ENCODE measurements at places on chromosomes 1 and 21. TPM values are rescaled to one million over a fixed set of nuclear protein-coding genes. Genes with fewer than 3 reads are reported as not detected.
A peak's percentile ranks its signal among the peaks of the same experiment; 100 is the strongest.

The IVL gene
- total RNA-seq: 0.33 TPM

The ECE1 gene
- total RNA-seq: 40.0 TPM

DNA sequence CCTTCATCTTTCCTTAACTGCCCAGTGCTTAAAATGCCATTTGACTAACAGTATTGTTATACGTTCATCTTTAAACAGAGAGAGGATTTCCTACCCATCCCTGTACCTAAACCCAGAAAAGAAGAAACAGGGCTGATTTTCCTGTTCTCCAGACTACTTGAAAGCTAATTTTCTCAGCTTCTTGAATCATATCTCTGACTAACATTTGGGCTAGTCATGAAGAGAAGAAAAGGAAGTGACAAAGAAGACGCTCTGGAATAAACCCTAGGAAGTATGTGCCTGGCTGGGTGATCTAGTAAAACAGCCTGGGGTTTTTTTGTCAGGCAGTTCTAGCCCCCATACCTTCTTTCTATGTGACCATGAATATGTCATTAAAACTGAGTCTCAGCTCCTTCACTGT lies 44.8 kb upstream of the SGIP1 start:
- DNase-seq: peak; percentile 15

- no peak for DNase-seq
Observed at GRCh38 chr1:212401042-212401441, 13.6 kb downstream of the PACC1 start.

GRCh38 chr1:231636157-231636556 lies 9.6 kb downstream of the DISC1 start:
- DNase-seq: peak; percentile 41

All from MCF 10A (cell line).